ENCODE measurements at places on chromosomes 11 and 22. TPM values are rescaled to one million over a fixed set of nuclear protein-coding genes. Genes with fewer than 3 reads are reported as not detected.
A peak's percentile ranks its signal among the peaks of the same experiment; 100 is the strongest.

GRCh38 chr22:19666673-19667593 is 47.4 kb upstream of the SEPTIN5 start:
- no peaks in the 10 kb centered on the region for H3K4me1 ChIP-seq
- H3K27ac ChIP-seq, result no peak overlapping the region
- no peaks in the 10 kb centered on the region for H3K27me3 ChIP-seq
- no peaks in the 10 kb centered on the region for H3K36me3 ChIP-seq
- H3K4me3 ChIP-seq, result no peak overlapping the region
- no peak for DNase-seq

GRCh38 chr11:99464985-99465384 is 444.2 kb downstream of the CNTN5 start:
- H3K4me1 ChIP-seq, result no peaks in the 10 kb centered on the region
- H3K27me3 ChIP-seq, result no peaks in the 10 kb centered on the region
- no peak for DNase-seq
- H3K4me3 ChIP-seq, result no peak overlapping the region

GRCh38 chr11:2805388-2806056 is 80.1 kb downstream of the CDKN1C start:
- H3K4me3 ChIP-seq, result no peak overlapping the region
- DNase-seq, result peak; percentile 24
- no peak overlapping the region for H3K27ac ChIP-seq
- no peaks in the 10 kb centered on the region for H3K4me1 ChIP-seq

DNA sequence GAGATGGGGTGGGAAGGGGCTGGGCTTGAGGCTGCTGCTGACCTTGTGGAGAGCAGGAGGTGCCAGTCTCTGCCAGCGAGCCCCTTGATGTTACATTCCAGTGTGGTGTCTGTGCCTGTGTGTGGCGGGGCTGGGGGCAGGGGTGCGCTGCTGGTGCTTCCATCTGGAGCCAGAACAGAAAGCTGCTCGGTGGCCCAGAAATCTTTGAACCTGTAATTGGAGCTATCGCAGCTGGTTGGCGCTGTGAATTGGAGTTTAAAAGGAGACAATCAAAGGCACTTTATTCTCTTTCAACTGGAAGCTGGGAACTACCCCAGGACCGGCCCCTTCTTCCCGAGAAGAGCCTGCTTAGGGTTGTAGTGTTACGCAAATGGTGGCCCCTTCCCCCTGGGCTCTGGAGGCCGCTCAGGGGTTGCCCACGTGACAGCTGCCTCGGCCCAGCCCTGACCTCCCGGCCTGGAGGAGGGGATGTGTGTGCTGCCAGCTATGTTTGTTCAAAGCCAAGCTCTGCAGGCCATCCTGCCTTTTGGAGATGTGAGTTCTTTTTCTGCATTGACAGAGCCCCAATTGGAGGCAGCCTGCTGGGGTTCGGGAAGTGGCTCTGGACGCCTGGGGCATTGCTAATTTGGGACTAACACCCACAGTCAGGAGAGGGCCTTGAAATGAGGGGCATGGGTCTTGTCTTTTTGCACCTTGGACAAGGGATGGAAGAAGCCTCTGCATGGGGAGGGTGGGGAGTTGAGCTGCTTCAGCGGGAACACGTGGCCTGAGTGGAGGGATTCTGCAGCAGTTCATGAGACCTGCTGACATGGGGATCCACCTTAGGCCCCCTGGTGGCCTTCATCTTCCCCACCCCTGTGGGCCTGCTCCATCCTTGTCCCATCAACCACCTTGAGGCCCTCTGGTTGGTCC is 14.0 kb upstream of the ARSA start:
- peak overlapping the region; percentile 71 for H3K4me3 ChIP-seq
- H3K36me3 ChIP-seq, result peaks cover 3% of the 10 kb centered on the region
- H3K4me1 ChIP-seq, result peaks cover 5% of the 10 kb centered on the region
- peaks cover 13% of the 10 kb centered on the region for H3K27me3 ChIP-seq

GRCh38 chr22:19819911-19820879 is 34.5 kb downstream of the GNB1L start:
- H3K4me1 ChIP-seq, result no peaks in the 10 kb centered on the region
- no peak overlapping the region for H3K27ac ChIP-seq
- H3K4me3 ChIP-seq, result no peak overlapping the region
- peak; percentile 25 for DNase-seq
- H3K27me3 ChIP-seq, result no peaks in the 10 kb centered on the region

- no peaks in the 10 kb centered on the region for H3K36me3 ChIP-seq
- H3K4me1 ChIP-seq, result peaks cover 3% of the 10 kb centered on the region
- no peaks in the 10 kb centered on the region for H3K27me3 ChIP-seq
Measured at GRCh38 chr11:62910141-62910882, 10.9 kb downstream of the CHRM1 start.

- H3K27me3 ChIP-seq, result no peaks in the 10 kb centered on the region
- no peaks in the 10 kb centered on the region for H3K4me1 ChIP-seq
- no peak overlapping the region for H3K27ac ChIP-seq
- H3K4me3 ChIP-seq, result no peak overlapping the region
- no peaks in the 10 kb centered on the region for H3K36me3 ChIP-seq
Measured at GRCh38 chr11:132174362-132175255, 804.2 kb downstream of the NTM start.

DNA sequence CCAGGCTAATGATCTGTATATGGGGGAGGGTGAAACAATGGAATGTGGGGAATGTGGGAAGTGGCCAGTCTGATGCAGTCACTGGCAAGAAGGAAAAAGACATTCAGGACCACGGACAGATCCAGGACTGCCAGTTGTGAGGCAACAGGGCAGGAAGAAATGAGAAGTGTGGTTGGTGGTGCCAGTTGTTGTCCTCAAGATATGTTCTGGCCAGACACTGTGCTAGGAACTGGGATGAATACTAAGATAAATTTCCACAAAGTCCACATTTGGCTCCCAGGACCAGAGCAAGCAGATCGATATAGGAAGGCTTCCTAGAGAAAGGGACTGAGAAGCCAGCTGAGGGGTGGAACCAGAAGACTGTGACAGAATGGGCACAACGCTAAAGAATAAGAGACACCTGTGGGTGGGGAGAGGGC is 6.8 kb upstream of the TPBGL start:
- no peaks in the 10 kb centered on the region for H3K27me3 ChIP-seq
- H3K4me1 ChIP-seq, result no peaks in the 10 kb centered on the region
- no peaks in the 10 kb centered on the region for H3K36me3 ChIP-seq
- H3K4me3 ChIP-seq, result no peak overlapping the region

GRCh38 chr11:66488957-66489356 is 8.7 kb downstream of the DPP3 start:
- H3K4me3 ChIP-seq, result no peak overlapping the region
- no peak for DNase-seq
- H3K27me3 ChIP-seq, result no peaks in the 10 kb centered on the region
- peaks cover 71% of the 10 kb centered on the region for H3K36me3 ChIP-seq

- no peaks in the 10 kb centered on the region for H3K27me3 ChIP-seq
- no peak for DNase-seq
- no peak overlapping the region for H3K4me3 ChIP-seq
- no peak overlapping the region for H3K27ac ChIP-seq
Measured at GRCh38 chr22:27134315-27134701, 476.9 kb downstream of the MIAT start.

GRCh38 chr11:110463153-110463552 is 33.4 kb downstream of the FDX1 start:
- H3K4me3 ChIP-seq, result no peak overlapping the region
- no peaks in the 10 kb centered on the region for H3K36me3 ChIP-seq
- no peak overlapping the region for H3K27ac ChIP-seq
- no peaks in the 10 kb centered on the region for H3K4me1 ChIP-seq
- no peaks in the 10 kb centered on the region for H3K27me3 ChIP-seq
- peak; percentile 58 for DNase-seq

DNA sequence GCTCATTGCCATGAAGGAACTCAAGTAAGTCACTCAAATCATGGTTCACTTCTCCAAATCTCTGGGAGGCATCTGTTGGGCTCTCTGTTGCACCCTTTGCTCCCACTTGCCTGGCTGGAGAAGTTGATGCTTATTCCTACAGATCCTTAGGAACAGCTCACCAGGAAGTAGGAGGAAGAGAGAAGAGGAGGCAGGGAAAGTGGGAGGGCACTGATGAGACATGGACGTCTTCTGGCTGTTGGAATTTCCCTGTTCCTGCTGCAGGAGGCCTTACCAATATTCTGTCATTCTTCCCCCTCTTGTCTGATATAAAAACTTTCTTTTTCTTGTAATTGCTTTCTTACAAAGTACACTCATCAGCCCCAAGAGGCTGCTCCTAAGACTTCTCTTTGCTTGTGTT is 13.6 kb downstream of the POLR2F start:
- H3K27ac ChIP-seq, result no peak overlapping the region
- DNase-seq, result no peak
- no peaks in the 10 kb centered on the region for H3K4me1 ChIP-seq
- no peaks in the 10 kb centered on the region for H3K27me3 ChIP-seq
- peaks cover 21% of the 10 kb centered on the region for H3K36me3 ChIP-seq

- no peaks in the 10 kb centered on the region for H3K36me3 ChIP-seq
- H3K4me1 ChIP-seq, result peaks cover 4% of the 10 kb centered on the region
- no peak for DNase-seq
Measured at GRCh38 chr11:127056338-127056971, 55.9 kb upstream of the KIRREL3 start.

GRCh38 chr11:79331203-79331901 is 109.5 kb downstream of the TENM4 start:
- H3K4me3 ChIP-seq, result no peak overlapping the region
- no peak overlapping the region for H3K27ac ChIP-seq
- no peaks in the 10 kb centered on the region for H3K27me3 ChIP-seq

GRCh38 chr11:39975091-39975490 is 1484.4 kb downstream of the LRRC4C start:
- H3K4me1 ChIP-seq, result no peaks in the 10 kb centered on the region
- no peaks in the 10 kb centered on the region for H3K36me3 ChIP-seq
- no peak overlapping the region for H3K4me3 ChIP-seq
- DNase-seq, result no peak
- no peak overlapping the region for H3K27ac ChIP-seq

The OR51E1 gene
- total RNA-seq, result not detected

The SYT9 gene
- total RNA-seq, result 0.63 TPM

The TYR gene
- total RNA-seq, result not detected

The OR52E2 gene
- not detected for total RNA-seq

The FGF19 gene
- 7.4 TPM for total RNA-seq

The NUP98 gene
- 105 TPM for total RNA-seq

The TRIM48 gene
- not detected for total RNA-seq

The MAP4K2 gene
- 21.6 TPM for total RNA-seq

The SPTBN2 gene
- 80.4 TPM for total RNA-seq

The SCN4B gene
- total RNA-seq, result 1.6 TPM

The PTPRJ gene
- 10.6 TPM for total RNA-seq

The FOLH1 gene
- not detected for total RNA-seq

Data from H9 (cell line).